A549 treated with AZD2906 at 1 μM for 4 hours (cell line): ENCODE measurements at places on chromosomes 7 and 10. TPM values are rescaled to one million over a fixed set of nuclear protein-coding genes. Genes with fewer than 3 reads are reported as not detected.

Gene ANK3
- 0.51 to 1.2 TPM (median 0.95 TPM) in 5 replicates for total RNA-seq

Gene CDC14C
- total RNA-seq: 0.03 TPM in 1 of 5 replicates, not detected in the others

Gene LRRD1
- not detected in 5 replicates for total RNA-seq

Gene PDE6C
- not detected in 5 replicates for total RNA-seq

Gene CALML3
- total RNA-seq: not detected in 5 replicates

Gene ATP6V0A4
- 0.13 to 0.29 TPM (median 0.21 TPM) in 5 replicates for total RNA-seq

Gene VWA2
- 0.03 to 0.06 TPM (median 0.03 TPM) in 4 of 5 replicates, not detected in the other for total RNA-seq

Gene AKR1B15
- total RNA-seq: 24.4 to 37.9 TPM (median 33.8 TPM) in 5 replicates

Gene PPP1R3A
- total RNA-seq: not detected in 5 replicates

Gene ICA1
- 0.63 to 1.3 TPM (median 1.1 TPM) in 5 replicates for total RNA-seq

Gene ZNF239
- total RNA-seq: 2.0 to 2.1 TPM (median 2.0 TPM) in 5 replicates
